Skin of body (tissue), 3 donors: ENCODE measurements at places on chromosomes 1 and 21.

DNA sequence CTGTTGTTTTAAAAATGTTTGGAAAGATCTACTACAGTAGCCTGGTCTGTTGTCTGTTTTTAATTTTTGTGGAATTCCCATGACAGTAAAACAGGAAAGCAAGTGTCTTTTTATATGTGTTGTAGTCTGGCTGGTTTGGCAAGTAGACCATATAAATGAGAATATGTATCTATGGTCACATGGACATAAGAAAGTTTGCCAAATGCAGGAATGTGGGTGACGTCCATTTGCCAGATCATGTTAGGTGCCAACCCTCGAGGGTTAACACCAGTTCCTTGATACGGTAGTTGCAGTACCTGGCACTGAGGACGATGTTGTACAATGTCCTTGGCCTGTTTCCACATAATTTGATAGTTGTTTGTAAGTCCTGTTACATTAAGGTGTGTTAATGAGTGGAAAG is 6.2 kb downstream of the DAP3 start:
- no peak for DNase-seq

- DNase-seq: no peak
These were observed 12.4 kb downstream of the ALX3 start for GRCh38 chr1:110057963-110058518.

DNA sequence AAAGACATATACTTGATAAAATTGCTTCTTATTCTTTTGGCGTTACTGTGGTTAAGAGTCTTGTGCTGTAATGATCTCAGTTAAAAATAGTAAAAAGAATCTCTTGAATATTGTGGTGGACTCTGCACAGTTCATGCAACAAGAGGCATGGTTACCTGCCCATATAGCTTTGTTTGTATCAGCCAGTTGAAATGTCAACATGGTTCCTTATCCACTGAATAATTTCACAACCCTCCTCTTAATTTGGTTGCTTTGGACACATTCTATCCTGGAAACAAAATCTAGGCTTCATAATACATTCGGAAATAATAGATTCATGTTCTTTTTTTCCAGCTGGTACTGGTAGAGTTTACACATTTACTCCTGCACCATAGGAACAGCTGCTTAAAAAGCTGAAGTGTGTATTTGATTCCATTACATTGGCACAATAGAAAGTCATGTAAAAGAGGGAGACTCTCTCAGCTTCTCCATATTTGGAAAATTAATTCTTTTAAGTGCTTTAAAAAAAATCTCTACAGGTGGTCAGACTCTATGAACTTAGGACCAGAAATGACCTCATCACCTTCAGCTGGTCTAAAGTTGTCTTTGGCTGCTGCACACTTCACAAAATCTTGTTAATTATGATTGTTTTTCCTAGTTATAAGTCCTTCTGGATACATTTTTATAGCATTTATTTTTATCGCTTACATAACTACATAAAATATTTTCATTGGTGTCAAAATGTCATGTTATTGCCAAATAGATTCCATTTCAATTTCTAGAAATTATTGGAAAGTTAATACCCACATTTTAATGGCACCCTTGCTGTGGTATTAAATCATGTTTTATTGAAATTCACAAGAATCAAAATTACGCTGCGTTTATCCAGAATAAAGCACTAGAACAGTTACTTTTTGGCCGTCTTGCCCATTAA is 100.2 kb downstream of the LTN1 start:
- no peak for DNase-seq

DNA sequence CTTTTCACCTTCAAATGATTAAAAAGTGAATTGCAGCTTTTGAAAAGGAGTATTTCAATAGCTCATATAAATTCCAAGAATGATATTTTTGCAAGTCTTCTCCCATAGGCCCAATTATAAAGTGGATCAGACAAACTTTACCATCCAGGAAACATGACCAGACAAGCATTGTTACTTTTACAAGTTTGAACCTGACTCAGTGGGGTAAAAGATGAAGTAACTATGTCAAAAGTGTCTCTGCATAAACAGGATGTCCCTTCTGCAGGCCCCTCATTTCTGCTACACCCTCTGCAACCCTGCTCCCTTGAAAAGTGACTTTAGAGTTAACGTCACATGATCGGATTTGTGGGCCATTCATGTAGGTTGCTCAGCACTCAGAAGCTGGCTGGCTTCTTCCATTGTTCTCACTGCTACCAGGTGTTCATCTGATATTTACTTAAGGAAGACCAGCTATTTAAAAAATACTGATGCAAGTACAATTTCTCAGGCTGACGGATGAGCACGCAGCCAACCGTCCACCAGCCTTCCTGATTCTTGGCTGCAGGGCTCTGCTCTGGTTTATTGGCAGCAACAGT is 32.3 kb downstream of the URB1 start:
- DNase-seq: no peak

- DNase-seq: no peak
These were observed 128.9 kb downstream of the GRIK1 start for GRCh38 chr21:29810871-29811270.

- no peak for DNase-seq
These were observed 59.9 kb downstream of the ARHGEF16 start for GRCh38 chr1:3514404-3514803.

GRCh38 chr1:186618401-186619170 is 61.6 kb downstream of the PTGS2 start:
- peak; percentile 91 for DNase-seq
